ENCODE measurements at places on chromosomes 1 and 21.

- DNase-seq, result no peak
These were observed 10.9 kb downstream of the YARS1 start for GRCh38 chr1:32806290-32806689.

- peak; percentile 91 for DNase-seq
These were observed 60.7 kb downstream of the MORN1 start for GRCh38 chr1:2330519-2331199.

- DNase-seq, result peak; percentile 23
These were observed 9.1 kb downstream of the TTC22 start for GRCh38 chr1:54791880-54792522.

DNA sequence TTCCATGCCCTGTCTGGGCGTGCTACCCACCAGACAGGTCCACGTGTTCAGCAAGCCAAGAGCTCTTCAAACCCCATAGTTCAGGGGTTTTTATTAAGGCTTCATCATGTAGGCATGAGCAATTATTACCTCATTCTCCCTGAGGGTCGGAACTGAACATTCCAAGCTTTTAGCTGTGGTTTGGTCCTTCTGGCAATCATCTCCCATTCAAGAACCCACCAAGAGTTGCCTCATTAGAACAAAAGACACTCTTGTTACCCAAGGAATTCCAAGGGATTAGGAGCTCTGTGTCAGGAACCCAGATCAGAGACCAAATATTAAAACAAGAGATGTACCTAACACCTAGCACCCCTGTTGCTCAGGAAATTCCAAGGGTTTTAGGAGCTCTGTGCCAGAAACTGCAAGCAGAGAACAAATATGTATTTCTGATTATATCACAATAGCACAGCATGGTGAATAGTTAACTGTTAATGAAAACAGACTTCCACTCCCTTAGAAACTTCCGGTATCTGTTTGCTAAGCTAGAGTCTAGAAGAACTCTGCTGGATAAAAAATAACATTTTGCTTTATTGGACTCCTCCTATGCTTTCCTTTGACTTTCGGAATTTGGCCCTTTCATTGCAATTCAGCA, 201.2 kb upstream of the L1TD1 start:
- DNase-seq, result peak; percentile 65

DNA sequence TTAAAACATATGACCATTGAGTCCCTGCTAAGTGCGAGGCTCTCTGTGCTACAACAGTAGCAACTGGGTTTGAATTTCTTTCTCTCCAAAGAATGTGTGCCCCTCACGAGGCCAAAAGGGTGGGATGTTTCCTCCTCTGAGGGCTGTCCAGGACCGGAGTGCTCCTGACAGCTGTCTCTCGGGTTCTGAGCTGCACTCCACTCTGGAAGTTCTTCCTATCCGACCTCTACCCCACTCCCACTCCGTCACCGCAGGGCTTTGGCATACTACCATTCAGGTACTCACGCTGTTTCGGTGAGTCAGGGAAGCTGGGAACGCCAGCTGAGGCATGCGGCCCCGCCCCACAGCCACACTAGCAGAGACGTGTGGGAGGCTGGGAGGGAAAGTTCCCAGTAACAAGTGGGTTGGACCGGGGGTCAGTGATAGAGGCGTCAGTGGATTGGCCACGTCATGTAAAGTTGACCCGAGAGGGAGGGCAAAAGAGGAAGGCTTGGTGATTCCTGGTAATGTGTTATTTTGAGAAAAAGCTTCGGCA, 705 bp upstream of the SLC50A1 start:
- DNase-seq, result peak; percentile 96

GRCh38 chr1:39333296-39333695, 128.8 kb downstream of the MACF1 start:
- DNase-seq, result no peak

DNA sequence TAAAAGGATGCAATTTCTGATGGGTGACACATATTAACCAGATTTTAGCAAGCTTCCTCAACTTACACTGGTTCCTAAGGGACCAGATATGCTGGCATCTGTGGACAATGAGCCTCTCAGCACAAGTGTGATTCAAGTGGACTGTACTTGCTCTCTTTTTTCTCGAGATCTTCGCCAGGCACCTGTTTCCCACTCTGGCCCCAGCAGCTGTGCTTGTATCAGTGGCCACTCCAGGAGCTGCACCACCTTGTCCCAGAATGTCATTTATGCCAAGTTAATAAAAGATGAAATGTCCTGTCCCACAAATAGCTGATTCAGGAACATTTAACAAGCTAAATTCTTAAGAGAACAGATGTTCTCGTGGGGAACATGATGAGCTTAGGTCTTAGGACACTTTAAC, 14.6 kb downstream of the C1orf198 start:
- DNase-seq, result no peak

GRCh38 chr1:95033843-95034242, 38.9 kb downstream of the ALG14 start:
- DNase-seq, result no peak

GRCh38 chr1:168742386-168742785, 13.4 kb upstream of the DPT start:
- no peak for DNase-seq

GRCh38 chr21:28069450-28069923, 923.2 kb downstream of the LTN1 start:
- DNase-seq, result peak; percentile 58

- no peak for DNase-seq
These were observed 39.3 kb upstream of the NTPCR start for GRCh38 chr1:232911027-232911599.

- no peak for DNase-seq
These were observed 16.3 kb upstream of the ADAMTSL4 start for GRCh38 chr1:150532860-150533259.

- DNase-seq, result no peak
These were observed 12.6 kb downstream of the FHAD1 start for GRCh38 chr1:15259622-15260007.

- DNase-seq, result peak; percentile 18
These were observed 627.4 kb upstream of the NR5A2 start for GRCh38 chr1:199399996-199400724.

GRCh38 chr1:206581571-206581981, 30.7 kb downstream of the EIF2D start:
- no peak for DNase-seq

GRCh38 chr1:114173680-114174079, 20.0 kb upstream of the SYT6 start:
- DNase-seq, result no peak

GRCh38 chr1:182107209-182107608, 45.7 kb upstream of the ZNF648 start:
- no peak for DNase-seq

DNA sequence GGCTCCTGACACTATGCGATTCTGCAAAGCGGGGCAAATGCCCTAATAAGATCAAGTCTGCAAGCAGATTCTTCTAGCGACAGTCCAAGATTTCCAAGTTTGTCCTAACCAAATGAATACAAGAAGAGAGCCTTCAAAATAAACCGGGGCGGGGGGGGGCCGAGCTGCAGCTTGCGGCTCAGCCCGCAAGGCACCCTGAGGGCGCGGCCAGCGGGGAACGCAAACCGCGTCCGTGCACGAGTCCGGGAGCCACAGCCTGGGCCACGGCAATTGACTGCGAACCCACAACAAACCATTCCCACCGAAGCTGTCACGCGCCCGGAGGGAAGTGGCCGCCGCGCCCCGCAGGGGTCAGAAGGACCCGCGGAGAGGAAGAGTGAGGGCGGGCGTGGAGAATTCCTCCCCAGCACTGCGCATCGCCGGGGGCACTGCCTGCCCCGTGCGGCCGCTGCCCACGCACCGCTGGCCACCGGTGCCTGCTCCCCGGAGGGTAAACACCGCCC, 687 bp downstream of the TGFBR3 start:
- peak; percentile 47 for DNase-seq

DNA sequence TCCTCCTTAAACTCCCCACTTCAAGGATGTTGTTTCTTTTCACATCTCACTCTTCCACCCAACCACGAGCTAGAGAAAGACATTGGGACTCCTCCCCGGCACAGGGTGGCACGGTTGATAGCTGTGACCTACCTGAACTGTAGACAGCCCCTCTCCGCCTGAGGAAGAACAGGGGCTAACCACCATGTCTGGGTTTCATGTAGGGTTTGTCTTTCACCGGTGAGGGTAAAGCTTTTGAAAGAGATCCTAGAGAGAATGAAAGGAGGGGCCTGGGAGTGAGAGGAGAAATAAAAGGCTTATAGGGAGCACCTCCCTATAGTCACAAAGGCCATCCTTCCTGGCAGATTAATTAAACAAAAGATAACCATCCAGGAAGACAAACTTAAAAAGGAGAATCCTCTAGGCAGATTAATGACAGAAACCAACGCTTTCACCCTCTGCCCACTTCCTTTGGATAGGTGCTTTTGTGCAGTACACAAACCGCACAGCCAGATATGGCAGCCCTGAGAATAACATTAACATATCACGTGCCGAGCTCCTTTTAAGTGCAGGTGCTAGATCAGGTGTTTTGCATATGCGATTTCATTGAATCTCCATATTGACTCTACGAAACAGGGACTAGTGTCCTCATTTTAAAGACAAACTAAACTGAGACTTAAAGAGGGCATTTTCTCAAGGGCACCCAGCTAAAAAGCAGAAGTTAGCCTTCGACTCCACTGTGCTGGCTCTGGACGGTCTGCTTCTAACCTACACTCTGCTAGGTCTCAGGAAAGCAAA, 178.1 kb upstream of the RUNX1 start:
- no peak for DNase-seq

DNA sequence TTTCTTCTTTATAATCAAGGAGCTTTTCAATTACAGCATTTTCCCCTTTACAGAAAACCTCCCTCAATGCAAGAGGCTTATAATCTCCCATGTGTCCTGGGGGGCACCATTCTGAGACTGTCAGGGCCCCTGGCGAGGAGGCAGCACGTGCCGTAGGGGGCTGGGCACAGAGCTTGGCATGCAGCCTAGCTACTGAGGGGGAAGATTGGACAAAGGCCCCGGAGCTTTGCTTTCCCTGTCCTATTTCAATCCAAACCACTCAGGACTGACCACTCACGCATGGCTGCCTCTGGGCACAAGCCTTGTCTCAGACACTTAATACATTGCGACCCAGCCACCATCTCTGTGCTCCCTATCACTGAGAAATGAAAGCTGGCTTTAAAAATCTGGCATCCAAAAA, 2.8 kb upstream of the RAP1GAP start:
- DNase-seq, result no peak

- no peak for DNase-seq
These were observed 93.7 kb downstream of the ZSWIM5 start for GRCh38 chr1:45112661-45113060.

- no peak for DNase-seq
These were observed 1.6 kb downstream of the PADI4 start for GRCh38 chr1:17309426-17310067.

GRCh38 chr1:236471653-236472052, 52.1 kb upstream of the LGALS8 start:
- no peak for DNase-seq

GRCh38 chr1:16145662-16146278, 10.1 kb downstream of the EPHA2 start:
- DNase-seq, result peak; percentile 97

DNA sequence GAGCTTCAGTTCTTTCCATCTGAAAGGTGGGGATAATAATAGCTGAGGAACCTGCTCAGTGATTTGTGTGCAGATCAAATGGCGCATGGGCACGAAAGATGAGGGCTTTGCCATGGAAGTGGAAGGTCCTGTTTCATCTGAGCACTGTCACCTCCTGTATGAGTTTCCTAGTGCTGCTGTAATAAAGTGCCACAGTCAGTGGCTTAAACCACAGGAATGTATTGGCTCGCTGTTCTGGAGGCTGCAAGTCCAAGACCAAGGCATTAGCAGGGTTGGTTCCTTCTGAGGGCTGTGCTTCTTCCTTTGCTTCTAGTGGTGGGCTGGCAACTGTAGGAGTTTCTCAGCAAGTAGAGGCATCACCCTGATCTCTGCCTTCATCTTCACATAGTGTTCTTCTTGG, 51.1 kb upstream of the RBM15 start:
- peak; percentile 44 for DNase-seq

DNA sequence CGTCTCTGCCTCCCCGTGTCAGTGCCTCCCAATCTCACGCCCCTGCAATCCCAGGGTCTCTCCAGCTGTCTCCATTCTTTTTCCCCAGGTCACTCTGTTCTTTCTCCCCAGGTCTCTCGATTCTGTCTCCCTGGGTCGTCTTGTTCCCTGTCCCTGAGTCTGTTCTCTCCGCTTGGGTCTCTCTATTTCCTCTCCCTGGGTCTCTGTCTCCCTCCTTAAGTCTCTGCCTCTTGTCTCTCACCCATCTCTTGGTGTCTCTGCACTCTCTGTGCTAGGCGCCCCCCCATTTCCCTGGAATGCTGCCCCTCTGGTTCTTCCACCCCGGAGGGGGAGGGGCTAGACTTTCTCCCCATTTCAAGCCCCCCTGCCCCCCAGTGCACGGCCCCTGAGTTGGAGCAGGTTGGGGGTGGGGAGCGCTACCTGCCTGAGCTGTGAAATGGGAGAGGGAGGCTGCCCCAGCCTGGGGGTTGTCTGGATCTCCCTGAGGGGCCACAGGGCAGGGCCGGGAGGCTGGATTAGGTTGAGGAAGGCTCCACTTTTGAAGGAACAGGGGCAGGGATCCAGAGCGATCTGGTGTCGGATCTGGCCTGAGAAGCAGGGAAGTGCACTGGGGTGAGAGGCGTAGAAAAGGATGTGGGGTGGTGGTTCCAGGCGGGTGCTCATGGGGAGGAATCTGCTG, 1.4 kb downstream of the PTPRF start:
- DNase-seq, result peak; percentile 23

DNA sequence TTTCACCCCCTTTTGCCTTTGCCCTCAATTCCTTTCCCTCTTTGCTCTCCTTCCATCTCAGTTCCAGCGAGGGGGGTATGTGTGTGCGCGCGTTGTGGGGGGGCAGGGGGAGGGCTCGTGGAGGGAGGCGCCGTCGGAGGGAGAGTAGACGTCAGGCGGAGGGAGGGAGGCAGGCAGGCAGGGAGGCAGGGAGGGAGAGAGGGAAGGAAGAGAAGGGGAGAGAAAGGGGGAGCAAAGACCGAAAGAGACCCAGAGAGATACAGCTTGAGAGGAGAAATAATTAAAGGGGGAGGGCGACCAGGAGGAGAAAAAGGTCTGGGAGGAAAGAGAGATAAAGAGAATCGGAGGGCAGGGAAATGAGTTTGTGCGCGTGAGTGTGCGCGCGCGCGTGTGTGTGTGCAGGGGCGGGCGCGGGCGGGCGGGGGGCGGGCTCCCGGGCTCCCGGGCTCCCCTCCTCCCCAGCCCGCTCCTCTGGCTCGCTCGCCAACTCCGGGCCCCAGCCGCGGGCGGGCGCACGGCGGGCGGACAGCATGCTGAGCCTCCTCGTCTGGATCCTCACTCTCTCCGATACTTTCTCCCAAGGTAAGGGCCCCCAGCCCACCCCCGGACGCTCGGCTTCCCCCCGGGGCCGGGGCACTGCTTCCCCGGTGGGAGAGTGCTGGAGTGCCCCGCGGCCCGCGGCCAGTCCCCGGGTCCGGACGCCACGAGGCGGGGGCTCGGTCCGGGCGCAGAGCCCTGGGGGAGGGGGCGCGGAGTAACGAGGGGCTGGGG, at the start of gene KIRREL1:
Gene KIRREL1, plus strand, starts transcription at position 499 of the 771 bp plus-strand sequence. Its CDS starts 32 bp downstream, at position 531.
- peak; percentile 78 for DNase-seq

- DNase-seq, result no peak
These were observed 221.8 kb upstream of the JUN start for GRCh38 chr1:59005491-59006288.
